Diencephalon (tissue), 1 donor: ENCODE measurements at places on chromosomes 1 and 21. TPM values are rescaled to one million over a fixed set of nuclear protein-coding genes. Genes with fewer than 3 reads are reported as not detected.

The IRF2BP2 gene
- total RNA-seq, result 112 TPM

The GREM2 gene
- 5.3 TPM for total RNA-seq

The RAP1GAP gene
- total RNA-seq, result 47.1 TPM

The OR2AK2 gene
- total RNA-seq, result 2.1 TPM

The KCNT2 gene
- 32.8 TPM for total RNA-seq

The LCE1F gene
- not detected for total RNA-seq

The TNFSF4 gene
- total RNA-seq, result 1.2 TPM

The LHX4 gene
- not detected for total RNA-seq

The TNFRSF9 gene
- under 0.01 TPM for total RNA-seq

The INSRR gene
- 0.46 TPM for total RNA-seq

The E2F2 gene
- 3.0 TPM for total RNA-seq

The SPRR3 gene
- not detected for total RNA-seq

The SORT1 gene
- total RNA-seq, result 73.8 TPM

The LAD1 gene
- total RNA-seq, result 0.23 TPM

The HSPA6 gene
- 1.2 TPM for total RNA-seq

The BLACAT1 gene
- 1.4 TPM for total RNA-seq
